ENCODE measurements at places on chromosomes 13 and 19.
A peak's percentile ranks its signal among the peaks of the same experiment; 100 is the strongest.

DNA sequence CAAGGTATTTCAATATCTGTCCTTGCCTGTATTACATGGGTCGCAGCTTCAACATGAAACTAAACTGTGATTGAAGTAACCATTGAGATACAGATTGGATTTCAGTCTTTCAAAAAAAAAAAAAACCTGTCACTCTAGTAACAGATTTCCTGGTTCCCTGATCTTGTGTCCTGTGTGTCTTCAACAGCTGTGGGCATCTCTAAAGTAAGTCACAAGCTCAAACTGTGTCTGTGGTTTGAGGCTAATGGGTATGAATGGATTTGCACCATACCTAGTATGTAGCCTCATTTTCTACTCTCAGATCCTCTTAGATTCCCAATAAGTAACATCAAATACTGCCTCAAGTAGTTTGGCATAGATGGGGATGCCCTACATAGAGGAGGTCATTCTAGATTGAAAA, 300.1 kb downstream of the COG6 start:
- no peaks in the 10 kb centered on the region for H3K36me3 ChIP-seq
- H3K27ac ChIP-seq: peak overlapping the region; percentile 32

GRCh38 chr19:40217027-40217810, 965 bp downstream of the TTC9B start:
- peak; percentile 44 for DNase-seq
- no peak overlapping the region for H3K27ac ChIP-seq

DNA sequence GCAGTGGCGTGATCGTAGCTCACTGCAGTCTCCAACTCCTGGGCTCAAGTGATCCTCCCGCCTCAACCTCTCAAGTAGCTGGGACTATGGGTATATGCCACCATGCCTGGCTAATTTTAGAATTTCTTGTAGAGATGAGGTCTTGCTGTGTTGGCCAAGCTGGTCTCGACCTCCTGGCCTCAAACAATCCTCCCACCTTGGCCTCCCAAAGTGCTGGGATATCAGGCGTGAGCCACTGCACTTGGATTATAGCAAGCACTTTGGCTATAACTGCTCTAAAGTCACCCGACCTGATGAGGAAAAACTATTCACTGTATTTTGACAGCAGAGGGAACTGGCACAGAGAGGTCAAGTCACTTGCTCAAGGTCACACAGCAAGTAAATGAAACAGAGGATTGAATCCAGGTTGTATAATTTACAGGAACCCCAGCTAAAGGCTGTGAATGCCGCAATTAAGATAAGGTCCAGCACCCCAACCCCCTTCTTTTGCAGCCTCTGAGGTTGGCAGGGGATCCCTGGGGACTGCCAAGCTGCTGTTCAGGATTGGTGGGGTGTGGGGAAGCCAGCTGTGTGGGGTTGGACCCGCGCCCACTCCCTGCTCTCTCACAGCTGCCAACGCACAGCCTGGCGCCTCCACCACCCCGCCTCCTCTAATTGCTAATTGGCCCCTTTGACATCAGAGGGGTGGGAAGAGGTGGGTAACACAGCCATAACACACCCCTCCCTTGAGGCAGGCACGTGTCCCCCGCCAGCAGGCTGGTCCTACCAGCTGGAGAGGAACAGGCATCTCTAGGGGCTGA, 6.0 kb downstream of the TMIGD2 start:
- no peaks in the 10 kb centered on the region for H3K36me3 ChIP-seq
- peaks cover 17% of the 10 kb centered on the region for H3K4me1 ChIP-seq
- peak overlapping the region; percentile 16 for H3K27ac ChIP-seq
- no peaks in the 10 kb centered on the region for H3K27me3 ChIP-seq
- no peak for DNase-seq

GRCh38 chr19:3458229-3459088, 21.9 kb downstream of the SMIM24 start:
- peaks cover 6% of the 10 kb centered on the region for H3K36me3 ChIP-seq
- H3K27ac ChIP-seq: no peak overlapping the region
- H3K4me3 ChIP-seq: no peak overlapping the region
- no peaks in the 10 kb centered on the region for H3K4me1 ChIP-seq
- no peaks in the 10 kb centered on the region for H3K27me3 ChIP-seq
- DNase-seq: no peak

DNA sequence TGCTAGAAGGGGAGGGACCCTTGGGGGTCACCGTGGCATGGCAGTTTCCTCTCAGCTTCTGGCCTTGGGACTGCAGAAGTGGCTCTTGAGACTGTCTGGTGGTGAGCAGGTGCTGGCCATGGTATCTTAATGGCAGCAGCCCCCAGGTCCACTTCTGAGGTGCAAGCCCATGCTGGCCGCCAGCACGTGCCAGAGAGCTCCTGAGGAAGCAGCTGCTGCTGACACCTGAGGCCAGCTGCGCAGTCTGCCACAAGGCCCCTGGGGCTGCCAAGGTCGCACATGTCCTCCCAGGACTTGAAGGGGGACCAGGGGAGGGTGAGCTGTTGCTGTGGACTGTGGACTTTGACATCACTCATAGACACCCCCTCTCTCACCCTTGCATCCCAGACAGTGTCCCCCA, 48.0 kb downstream of the NFIX start:
- no peaks in the 10 kb centered on the region for H3K27me3 ChIP-seq
- H3K36me3 ChIP-seq: no peaks in the 10 kb centered on the region
- no peak for DNase-seq
- peaks cover 30% of the 10 kb centered on the region for H3K4me1 ChIP-seq

DNA sequence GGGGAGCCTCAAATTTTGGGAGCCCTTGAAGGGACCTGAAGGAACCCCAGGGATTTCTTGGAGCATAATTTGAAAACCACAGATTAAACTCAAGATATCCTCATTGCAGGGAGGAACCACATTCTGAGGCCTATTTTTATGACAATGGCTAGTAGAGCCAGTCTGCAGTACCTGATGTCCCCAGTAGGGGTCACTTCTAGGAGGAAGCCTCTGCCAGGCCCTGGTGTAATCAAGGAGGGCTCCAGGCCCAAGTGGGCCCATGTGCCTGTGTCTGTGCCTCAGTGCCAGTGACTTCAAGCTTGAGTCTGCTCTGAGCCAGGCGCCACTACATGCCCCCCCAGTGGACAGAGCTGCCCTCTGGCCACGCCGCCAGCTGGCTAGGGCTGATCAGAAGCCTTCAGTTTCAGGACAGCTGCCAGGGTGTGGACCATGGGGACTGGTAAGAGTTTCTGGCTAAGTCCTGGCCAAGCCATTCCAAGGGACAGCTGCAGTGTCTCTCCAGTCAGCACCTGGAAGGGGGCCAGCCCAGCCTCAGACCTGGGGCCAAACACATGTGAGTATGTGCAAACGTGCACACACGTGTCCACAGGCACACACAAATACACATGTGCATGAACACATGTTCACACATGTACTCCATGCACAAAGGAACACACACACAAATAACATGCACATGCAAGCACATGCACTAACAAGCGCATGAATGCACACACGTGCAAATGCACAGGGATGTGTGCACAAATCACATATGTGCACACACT, 20.5 kb upstream of the SLC7A10 start:
- H3K27me3 ChIP-seq: no peaks in the 10 kb centered on the region
- H3K27ac ChIP-seq: no peak overlapping the region
- no peak overlapping the region for H3K4me3 ChIP-seq

- no peak overlapping the region for H3K4me3 ChIP-seq
- peaks cover 10% of the 10 kb centered on the region for H3K27me3 ChIP-seq
- no peak overlapping the region for H3K27ac ChIP-seq
These were observed 36.0 kb upstream of the PABPC3 start for GRCh38 chr13:25059958-25060357.

GRCh38 chr13:92530364-92530763, 696.2 kb upstream of the GPC6 start:
- H3K4me3 ChIP-seq: no peak overlapping the region
- H3K4me1 ChIP-seq: no peaks in the 10 kb centered on the region

GRCh38 chr19:48490981-48491792, 20.4 kb downstream of the LMTK3 start:
- H3K4me1 ChIP-seq: peaks cover 25% of the 10 kb centered on the region
- no peaks in the 10 kb centered on the region for H3K36me3 ChIP-seq
- no peak overlapping the region for H3K27ac ChIP-seq

GRCh38 chr13:114010401-114011101, 36.7 kb upstream of the C13orf46 start:
- H3K4me1 ChIP-seq: peaks cover 6% of the 10 kb centered on the region
- DNase-seq: peak; percentile 28
- H3K27ac ChIP-seq: peak overlapping the region; percentile 30
- no peak overlapping the region for H3K4me3 ChIP-seq
- peaks cover 17% of the 10 kb centered on the region for H3K36me3 ChIP-seq

DNA sequence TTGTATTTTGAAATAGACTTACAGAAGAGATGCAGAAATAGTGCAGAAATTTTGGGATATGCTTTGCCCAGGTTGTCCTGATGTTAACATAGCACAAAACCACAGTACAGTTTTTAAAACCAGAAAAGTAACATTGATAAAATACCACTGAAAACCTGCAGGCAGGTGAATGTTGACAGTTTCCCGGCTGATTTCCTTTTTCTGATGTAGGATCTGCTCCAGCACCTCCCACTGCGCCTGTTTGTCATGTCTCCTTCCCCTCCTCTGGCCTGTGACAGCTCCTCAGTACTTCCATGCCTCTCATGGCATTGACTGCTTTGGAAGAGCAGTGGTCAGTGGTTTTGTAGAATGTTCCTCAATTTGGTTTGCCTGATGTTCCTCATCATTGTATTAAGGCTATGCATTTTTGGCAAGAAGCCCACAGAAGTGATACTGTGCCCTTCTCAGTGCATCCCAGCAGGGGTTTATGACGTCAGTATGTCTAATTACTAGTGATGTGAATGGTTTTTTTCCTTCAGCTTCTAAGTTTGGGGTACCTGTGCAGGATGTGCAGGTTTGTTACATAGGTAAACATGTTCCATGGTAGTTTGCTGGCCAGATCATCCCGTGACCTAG, 31.0 kb downstream of the TDRD12 start:
- no peak overlapping the region for H3K27ac ChIP-seq
- peaks cover 10% of the 10 kb centered on the region for H3K4me1 ChIP-seq
- no peak overlapping the region for H3K4me3 ChIP-seq
- DNase-seq: no peak
- peaks cover 23% of the 10 kb centered on the region for H3K27me3 ChIP-seq
- H3K36me3 ChIP-seq: no peaks in the 10 kb centered on the region

DNA sequence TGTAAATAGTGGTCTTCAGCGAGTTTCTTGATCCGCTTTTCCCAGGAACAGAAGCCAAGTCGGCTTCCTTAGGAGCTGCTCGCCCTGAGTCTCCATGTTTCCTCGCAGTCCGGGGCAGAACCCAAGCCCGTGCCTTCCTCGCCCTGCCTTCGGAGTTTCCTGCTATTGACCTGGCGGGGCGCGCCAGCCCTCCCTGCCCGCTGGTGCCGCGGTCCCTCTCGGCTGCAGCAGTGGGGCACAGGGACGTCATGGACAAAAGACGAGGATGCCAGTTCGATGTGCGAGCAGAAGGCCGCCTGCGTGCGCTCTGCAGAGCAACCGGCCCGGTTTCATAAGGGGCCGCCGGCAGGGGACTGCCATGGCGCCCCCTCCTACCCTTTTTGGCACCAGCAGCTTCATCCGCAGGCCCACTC, 156.6 kb downstream of the TM9SF2 start:
- peak; percentile 39 for DNase-seq
- peak overlapping the region; percentile 67 for H3K4me3 ChIP-seq
- no peaks in the 10 kb centered on the region for H3K27me3 ChIP-seq
- H3K36me3 ChIP-seq: no peaks in the 10 kb centered on the region

DNA sequence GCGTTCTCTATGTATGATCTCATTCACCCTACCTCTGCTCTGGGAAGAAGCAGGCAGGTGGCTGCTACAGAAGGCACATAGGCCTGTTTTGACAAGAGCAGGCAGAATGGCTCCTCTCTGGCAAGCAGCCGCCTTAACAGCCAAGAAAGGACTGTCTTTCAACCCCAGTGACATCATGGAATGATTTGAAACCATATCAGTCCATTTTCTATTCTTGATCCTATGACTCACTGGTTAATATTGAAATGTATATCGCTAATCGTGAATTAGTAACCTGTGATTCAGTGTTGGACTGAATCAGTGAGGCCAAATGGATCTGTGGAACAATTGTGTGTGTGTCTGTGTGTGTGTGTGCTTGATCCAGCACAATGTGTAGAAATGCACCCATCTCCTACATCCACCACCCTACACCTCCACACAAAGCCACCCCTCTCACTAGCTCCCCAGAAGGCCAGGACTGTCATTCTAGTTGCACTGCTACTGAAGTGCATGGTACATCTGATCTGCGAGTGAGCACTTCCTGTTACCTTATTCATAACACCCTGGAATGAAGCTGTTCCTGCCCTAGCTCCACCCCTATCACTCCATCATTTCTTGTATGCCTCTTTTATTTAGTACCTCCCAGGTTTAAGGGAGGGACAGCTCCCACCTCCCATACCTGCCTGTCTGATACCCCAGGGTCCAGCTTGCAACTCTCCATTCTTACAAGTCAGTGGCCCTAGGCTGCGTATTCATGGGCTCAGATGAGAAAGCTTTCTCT, 460.0 kb downstream of the FOXO1 start:
- H3K4me1 ChIP-seq: peaks cover 53% of the 10 kb centered on the region
- H3K36me3 ChIP-seq: peaks cover 18% of the 10 kb centered on the region
- peak overlapping the region; percentile 99 for H3K27ac ChIP-seq
- H3K27me3 ChIP-seq: no peaks in the 10 kb centered on the region
- peak overlapping the region; percentile 30 for H3K4me3 ChIP-seq

DNA sequence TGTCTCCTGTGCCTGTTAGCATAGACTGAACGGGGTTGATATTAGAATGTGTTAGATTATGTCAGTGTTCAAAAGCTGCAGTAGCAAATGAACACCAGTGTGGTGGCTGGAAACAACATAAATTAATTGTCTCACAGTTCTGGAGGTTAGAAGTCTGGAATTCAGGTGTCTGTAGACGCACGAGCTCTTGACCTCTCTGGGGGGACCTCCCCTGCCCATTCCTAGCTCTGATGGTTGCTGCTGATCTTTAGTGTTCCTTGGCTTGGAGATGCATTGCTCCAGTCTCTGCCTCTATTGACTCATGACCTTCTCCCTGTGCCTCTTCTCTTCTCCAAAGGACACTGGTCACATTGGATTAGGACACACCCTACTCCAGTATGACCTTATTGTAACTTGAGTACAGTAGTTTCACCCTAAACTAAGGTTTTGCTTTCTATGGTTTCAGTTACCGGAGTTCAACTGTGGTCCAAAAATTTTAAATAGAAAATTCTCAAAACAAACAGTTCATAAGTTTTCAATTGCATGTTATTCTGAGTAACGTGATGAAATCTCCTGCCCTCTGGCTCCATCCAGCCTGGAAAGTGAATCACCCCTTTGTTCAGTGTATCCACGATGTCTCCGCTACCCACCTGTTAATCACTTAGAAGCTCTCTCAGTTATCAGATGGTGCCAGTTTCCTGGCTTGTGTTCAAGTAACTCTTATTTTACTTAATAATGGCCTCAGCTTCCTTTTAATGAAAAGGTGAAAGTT, 273.2 kb downstream of the MYO16 start:
- H3K27me3 ChIP-seq: peaks cover 2% of the 10 kb centered on the region
- H3K4me3 ChIP-seq: no peak overlapping the region
- DNase-seq: no peak
- H3K27ac ChIP-seq: no peak overlapping the region

DNA sequence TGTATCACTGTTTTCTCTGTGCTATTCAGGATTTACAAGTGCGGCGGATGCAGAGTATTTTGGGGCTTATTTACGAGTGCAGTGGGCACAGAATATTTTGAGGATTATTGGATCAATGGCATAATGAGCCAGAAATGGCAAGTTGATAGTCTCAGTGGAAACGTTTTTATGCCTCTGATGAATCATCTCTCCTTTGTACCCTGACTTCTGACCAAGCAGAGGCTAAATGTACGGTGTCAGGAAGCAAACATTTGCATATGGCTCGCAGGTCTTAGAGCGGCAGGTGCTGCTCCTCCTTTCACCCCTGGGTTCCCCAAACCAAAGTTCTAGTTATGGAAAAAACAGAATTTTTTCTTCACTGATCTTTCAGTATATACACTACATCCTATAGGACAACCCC, 94.5 kb downstream of the LIG4 start:
- H3K4me3 ChIP-seq: no peak overlapping the region
- no peak for DNase-seq
- no peaks in the 10 kb centered on the region for H3K4me1 ChIP-seq
- no peak overlapping the region for H3K27ac ChIP-seq
- no peaks in the 10 kb centered on the region for H3K27me3 ChIP-seq

Measured in activated CD8-positive, alpha-beta T cell treated with anti-CD3 and anti-CD28 coated beads for 36 hours (primary cell).